ENCODE measurements at places on chromosomes 5 and 9. TPM values are rescaled to one million over a fixed set of nuclear protein-coding genes. Genes with fewer than 3 reads are reported as not detected.
A peak's percentile ranks its signal among the peaks of the same experiment; 100 is the strongest.

DNA sequence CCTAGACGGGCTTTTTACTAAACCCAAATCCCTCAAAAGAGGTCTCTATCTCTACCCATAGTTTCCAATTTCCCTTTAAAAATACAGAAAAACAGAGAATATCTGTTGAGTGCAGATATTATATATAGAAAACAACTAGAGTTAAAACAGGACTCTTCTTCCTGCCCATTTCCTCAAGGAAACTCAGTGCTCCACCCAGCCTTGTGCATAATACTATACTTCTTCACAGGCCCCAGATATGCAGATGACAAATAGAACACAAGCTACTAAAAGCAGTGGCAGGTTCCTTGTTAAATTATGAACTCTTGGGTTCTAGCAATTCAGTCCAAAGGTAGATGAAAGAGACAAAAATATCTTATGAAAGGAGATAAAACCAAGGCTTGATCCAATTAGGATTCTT, 200.2 kb downstream of the TSSK1B start:
- no peak for DNase-seq

GRCh38 chr9:108865037-108865436, 3.0 kb downstream of the ACTL7A start:
- DNase-seq: no peak

GRCh38 chr9:642014-642413, 199.5 kb upstream of the DMRT1 start:
- no peak for DNase-seq

DNA sequence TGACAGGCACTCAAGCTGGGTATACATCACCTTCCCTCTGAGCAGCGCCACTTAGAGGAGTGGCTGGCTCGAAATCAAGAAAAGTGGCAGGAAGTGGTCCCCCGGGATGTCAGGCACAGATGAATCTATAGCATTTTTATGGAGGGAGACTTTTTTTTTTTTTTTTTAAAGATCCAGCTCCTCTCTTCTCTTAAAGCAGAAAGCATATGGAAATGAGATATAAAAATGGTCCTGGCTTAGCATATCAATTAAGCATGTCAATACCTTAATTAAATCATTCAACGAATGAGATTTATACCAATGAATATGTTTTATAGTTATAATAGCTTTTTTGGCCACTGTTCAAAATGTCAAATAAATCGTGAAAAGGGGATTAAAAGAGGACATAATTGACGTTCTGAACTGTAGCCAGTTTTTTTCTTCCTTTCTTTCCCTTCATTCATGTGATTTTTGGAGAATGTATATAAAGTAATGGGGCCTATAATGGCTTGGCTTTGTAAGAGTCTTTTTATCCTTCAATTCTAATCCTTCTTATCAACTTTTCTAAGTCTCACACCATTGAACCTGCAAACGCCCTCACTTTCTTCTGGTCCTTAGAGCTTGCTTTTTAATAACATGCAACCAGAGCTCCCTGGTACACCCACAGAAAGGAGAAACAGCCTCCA, 319.2 kb upstream of the PANK3 start:
- no peak for DNase-seq

DNA sequence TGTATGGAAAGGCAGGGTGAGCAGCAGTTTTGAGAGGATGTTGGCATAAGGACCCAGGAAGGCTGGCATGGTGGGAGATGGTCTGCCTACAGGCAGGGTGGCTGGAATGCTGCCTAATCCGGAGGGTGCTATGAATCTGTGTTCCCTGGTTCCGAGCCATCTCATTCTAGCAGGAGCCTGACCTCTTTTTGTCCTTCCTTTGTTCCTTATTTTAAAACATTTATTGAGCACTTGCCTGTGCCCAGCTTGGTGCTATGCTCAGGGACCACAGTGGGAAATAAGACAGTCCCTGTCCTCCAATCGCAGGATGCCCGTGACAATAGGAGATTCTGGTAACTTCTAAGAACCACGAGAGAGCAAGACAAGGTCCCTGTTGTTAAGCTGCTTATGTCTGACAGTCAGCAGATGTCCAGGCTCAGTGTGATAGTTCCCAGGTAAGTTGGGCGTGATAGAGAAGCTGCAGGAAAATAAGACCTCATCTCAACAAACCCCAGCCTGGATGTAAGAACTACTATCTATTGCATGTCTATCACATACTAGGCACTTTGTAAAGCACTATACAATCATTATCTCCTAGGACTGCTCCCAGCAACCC, 9.1 kb upstream of the ZBTB34 start:
- DNase-seq: no peak

DNA sequence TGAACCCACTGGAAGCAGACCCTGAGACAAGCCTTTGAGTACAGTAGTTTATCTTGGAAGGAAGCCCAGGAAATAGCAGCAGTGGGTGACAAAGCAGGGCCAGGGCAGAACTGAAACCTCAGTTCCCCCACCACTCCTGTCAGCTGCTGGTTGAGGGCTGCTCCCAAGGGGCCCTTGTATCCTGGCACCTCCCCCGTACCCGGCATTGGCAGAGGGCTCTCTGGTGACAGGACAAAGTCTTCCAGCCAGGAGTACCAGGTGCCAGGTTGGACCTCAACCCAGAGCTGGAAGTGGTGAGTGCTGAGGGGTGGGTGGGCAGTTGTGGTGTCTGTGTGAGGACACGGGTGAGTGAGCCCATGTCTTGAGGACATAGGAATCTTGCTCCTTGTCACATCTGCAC, 123.3 kb downstream of the PHF2 start:
- no peak for DNase-seq

DNA sequence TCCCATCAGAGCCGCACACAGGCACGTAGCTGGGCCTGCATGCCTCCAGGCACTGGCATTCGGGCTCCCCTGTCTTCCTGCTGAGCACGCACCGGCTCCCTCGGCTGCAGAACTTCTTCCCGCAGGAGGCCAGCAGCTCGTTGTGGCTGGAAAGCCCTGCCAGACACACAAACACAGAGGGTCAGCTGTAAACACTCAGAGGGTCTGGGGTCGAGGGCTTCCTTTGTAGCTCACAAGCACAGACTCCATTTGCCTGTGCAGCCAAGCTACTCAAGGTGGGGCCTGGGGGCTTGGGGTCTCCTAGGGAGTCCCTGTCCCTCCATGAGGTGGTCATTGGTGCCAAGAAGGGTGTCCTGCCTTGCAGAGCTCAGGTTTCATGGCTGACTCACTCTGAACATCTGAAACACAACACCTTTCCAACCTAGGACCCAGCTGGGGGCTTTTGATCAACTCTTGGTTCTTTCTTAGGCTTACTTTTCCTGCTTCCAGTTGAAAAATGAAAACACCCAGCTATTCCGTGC, 211.4 kb downstream of the FSTL4 start:
- peak; percentile 61 for DNase-seq

- DNase-seq: no peak
These were observed 214.8 kb downstream of the NR3C1 start for GRCh38 chr5:143188692-143189091.

- DNase-seq: no peak
These were observed 1273.0 kb downstream of the EFNA5 start for GRCh38 chr5:106397700-106398099.

GRCh38 chr9:20988671-20989315, 42.6 kb downstream of the HACD4 start:
- no peak for DNase-seq

DNA sequence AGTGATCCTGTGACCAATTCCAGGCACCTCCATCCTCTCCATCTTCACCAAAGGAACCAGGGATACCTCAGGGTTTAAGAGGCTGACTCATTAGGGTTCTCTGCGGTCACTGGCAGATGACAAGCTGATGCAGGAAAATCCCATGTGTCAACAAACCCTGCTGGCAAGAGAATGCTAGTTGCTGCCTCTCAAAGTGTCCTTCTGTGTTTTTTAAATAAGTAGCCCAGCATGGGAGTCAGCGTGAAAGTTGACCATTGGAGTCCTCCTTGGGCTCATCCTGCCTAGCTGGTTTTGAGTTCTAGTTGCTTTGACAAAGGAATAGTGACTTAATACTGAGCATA, 200.2 kb downstream of the SLIT3 start:
- DNase-seq: no peak

- DNase-seq: no peak
These were observed 583.4 kb downstream of the ACTL7B start for GRCh38 chr9:108272349-108272899.

DNA sequence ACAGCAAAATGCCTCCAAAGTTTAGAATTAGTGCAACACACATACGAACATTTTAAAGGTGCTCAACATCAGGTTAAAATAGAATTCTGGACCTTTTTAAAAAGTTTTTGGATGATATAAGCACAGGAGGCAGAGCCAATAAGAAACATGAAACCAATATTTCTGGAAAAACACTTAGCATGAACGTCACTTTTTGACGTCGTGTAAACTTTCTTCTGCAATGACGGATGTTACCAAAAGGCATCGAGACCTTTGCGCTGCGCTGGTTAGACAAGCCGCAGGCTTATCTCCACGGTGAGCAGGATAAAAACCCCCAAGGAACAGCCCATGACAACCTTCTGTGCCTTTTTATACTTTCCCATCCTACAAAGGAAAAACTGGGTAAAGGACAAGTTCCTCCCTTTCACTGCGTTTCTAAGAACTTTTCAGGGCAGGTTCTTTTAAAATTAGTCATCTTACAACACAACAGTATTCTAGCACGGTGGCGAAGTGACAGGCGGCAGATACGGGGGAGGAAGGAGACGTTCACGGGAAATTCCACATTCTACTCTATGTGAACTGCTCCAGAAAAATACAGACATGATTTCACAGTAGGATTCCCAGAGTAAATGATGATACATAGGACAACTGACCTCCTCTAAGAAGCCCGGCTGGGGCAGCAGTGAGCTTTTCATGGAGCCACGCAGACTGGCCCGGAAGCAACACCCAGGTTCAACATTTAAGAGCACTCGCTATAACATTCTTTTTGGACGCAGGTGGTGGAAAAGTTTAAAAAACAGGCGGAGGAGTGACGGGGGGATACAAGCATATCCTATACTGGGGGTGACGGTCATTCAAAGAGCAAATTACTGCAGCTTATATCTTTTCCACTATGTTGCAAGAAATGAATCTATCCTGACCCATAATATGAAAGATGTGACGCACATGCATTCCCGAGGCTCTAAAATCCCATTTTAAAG, 52.4 kb downstream of the USP20 start:
- no peak for DNase-seq

DNA sequence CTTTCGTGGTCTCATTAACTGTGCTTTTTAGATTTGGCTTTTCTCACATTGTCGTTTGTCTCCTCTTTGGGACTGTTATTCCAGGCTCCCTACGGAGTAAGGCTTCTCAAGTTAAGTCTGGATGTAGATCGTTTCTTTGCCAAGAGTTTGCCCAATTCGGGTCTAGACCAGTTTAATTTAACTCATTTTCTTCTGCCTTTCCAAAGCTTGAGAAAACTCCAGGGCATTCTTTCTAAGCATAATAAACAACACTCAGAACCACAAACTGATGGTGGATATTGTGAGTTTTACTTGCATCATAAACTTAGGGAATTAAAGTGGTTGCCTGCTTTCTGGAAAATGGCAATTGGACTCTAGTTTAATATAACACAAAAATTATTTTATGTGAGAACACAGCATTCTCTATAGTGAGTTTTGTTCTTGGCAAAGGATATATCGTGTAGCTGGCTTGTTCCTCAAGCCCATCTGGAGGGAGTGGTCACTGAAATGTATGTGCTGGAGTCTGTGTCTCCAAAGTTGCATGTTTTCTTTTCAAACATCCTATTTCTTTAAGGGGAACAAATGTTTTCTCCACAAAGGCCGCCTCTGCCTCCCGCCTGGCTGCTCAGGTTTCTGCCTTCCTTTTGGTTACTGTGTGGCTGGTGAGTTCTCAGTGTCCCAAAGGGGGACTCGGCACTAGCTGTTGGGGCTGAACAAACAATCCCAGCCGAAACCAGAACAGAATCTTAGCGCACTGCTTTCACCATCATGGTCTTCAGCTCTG, 211.3 kb upstream of the FBN2 start:
- DNase-seq: no peak

DNA sequence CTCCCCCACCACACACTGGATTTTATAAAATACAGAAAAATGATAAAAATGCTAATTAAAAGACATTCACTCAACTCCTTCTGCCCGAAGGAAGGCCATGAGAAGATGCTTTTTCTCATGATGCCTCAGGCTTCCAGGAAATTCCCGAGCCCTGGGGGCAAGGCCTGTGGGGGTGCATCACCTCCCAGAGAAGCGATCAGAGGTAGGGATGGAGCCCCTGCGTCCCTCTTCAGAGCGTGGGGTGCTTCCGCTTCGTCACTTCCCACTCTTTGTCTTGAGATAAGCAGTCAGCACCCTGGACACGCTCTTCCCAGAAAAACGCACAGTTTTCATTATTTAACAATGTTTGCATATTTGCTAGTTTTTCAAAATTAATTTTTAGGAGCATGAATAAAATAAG, 33.3 kb upstream of the SH3PXD2B start:
- no peak for DNase-seq

RECK gene
- total RNA-seq: 11.7 TPM

ARHGEF39 gene
- total RNA-seq: 14.2 TPM

SHROOM1 gene
- total RNA-seq: 7.6 TPM

RLN2 gene
- total RNA-seq: 1.5 TPM

IFNE gene
- 0.19 TPM for total RNA-seq

SLIT3 gene
- 56.6 TPM for total RNA-seq

SH3GL2 gene
- total RNA-seq: 7.6 TPM

PCDHA10 gene
- 20.3 TPM for total RNA-seq

LMX1B gene
- total RNA-seq: 33.6 TPM
